M059J (cell line): ENCODE measurements at places on chromosomes 12 and 14.

GRCh38 chr12:28507033-28507432 is 316.8 kb downstream of the CCDC91 start:
- peak; percentile 5 for DNase-seq

DNA sequence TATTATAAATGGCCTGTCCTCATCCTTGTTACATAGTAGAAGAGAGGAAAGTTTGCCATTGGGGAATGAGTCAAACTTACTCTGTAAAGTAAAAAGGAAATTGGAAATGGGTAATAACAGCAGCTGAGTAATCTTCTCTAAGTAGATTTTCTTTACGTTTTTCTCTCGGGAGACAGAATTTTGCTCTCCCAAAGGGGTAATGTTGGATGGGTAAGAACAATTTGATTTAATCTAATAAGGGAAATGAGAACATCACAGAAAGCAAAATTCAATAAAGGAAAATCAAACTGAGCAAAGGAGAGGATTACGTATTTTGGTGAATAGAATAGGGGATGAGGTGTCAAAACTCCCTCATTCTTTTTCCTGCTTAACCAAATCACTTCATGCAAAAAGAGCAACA is 283.1 kb upstream of the FOXG1 start:
- no peak for DNase-seq

DNA sequence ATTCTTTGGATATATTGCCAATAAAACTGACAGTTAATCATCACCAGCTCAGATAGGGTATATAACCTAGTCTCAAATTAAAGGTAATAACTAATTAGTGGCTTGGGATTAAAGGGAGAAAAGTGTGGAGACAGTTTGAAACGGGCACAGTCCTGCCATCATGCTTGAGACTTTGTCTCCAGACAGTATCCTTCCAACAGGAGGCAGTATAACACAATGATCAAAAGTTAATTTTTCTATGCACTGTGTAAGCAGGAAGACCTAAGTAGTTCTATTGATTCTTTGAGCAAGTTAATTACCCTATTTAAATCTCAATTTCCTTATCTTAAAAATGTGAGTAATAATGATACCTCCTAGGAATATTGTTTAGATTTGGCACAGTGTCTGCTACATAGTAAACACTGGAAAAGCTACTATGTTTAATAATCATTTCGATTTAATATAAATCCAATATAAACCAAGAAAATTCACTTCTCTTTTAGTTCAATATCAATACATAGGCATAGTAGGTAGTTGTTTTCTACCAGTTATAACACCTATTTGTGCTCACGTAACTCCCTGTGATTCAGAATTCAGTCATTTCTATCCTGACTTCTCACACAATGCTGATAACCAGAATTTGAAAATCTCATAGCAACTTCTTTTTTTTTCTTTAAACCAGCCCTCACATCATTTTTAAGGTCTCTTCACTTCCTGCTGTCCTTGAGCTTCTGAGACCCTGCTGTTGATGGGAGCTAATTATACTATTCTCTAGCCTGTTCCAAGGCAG is 53.7 kb downstream of the GALNT4 start:
- peak; percentile 39 for DNase-seq

DNA sequence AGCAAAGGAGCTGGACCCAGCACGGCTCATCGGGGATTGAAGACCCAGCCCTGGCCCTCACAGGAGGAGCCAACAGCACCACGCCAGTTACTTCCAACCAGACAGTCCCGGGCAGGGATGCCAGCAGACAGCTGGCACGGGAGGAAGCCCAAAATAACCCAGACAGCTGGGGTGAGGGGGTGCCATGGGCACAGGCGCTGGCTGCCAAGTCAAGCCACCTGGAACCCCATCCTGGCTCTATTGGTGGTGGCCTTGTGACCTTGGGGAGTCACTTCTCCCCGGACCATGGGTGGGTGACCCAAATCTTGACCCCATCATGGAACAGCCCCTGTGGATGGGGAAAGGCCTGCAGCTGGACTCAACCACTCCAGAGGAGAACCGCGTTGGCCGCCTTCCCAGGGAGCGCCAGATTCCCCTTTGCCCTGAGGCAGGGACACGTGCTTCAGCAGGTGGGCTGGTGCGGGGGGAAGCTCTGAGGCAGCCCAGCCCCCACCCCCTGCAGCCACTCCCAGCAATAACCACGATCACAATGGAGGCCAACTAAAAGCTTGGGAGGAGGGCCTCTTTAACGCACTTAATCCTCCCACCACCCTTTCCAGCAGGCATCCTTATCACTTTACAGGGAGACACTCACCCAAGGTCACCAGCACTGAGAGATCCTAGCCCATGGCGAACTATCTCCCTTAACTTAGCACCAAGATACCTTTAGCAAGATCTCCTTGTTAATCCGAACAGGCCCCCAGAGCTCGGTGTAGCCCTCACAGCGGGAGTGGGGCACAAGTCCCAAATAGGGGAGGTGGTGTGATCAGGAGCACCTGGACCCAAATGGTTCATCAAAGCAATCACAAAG is 4.7 kb upstream of the RHOF start:
- peak; percentile 76 for DNase-seq

- no peak for DNase-seq
Measured at GRCh38 chr12:99393763-99394162, 253.8 kb upstream of the GARIN6 start.

- no peak for DNase-seq
Measured at GRCh38 chr12:121980191-121980891, 41.3 kb upstream of the BCL7A start.

DNA sequence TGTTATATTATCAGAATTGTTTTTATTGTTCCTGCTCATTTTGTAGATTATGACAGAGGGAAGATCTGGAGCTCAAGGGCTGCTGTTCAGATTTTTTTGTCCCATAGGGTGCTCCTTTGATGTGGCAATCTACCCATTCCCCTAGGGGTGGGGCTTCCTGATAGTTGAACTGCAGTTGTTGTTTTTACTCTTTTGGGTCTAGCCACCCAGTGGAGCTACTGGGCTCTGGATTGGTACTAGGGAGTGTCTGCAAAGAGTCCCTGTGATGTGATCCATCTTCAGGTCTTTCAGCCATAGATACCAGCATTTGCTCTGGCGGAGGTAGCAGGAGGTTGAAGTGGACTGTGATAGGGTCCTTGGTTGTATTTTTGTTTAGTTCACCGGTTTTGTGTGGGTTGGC is 57.9 kb upstream of the SLCO1B1 start:
- DNase-seq: peak; percentile 17

- peak; percentile 91 for DNase-seq
Measured at GRCh38 chr12:123670882-123671728, at the start of gene TCTN2. TCTN2 (plus strand) TSS chr12:123671113; CDS start chr12:123671241, 128 bp downstream.

DNA sequence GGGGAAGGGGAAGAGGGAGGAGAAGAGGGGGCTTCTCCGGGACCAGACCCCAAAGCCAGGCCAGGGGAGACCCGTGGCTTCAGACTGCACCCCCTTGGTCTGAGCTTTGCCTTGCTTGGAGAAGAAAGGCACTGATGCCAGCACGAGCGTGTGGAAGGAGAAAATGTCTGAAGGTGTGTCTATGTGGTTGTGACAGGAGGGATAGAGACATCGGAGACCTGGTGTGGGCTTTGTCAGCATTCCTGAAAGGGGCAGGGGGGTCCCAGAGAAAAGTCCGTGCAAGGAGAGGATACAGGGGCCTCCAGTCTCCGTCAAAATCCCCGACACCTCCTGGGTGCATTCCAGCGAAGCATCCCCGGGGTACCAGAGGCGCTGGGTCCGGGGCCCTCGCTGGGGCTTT is 139.0 kb upstream of the LHX5 start:
- DNase-seq: no peak

GRCh38 chr12:90280033-90280432 is 571.4 kb upstream of the ATP2B1 start:
- DNase-seq: no peak

DNA sequence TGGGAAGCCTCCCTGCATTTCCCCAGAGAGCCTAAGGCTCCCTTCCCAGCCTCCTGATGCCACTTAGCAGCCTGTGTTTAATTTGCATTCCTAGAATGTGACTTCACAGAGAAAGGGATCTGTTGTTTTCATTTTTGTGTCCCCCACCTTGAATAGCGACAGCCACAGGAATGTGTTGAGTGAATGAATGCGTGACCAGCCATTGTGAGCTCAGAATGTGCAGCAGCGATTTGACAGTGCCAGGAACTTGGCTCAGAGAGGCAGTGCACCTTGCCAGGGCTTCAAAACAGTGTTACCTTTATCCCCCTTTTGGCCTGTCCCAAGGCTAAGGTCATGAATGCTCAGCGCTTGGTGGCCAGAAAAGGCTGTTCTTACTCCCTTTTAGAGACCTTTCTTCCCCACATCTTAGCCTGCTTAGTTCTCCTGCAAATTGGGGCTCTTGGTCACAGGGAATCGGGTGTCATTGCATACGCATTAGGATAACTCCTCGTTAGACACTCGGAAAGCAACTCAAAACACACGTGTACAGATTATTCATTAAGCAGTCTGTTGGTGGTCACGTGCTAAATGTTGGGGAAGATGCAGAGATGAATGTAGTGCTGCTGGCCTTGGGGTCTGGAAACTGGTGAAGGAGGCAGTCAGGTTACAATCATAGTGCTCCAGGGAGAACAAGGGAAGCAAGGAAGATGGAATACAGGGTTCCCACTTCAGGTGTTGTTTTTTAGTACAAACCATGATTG is 9.8 kb downstream of the NTF3 start:
- peak; percentile 97 for DNase-seq

GRCh38 chr12:3117591-3118015 is 40.4 kb downstream of the TSPAN9 start:
- DNase-seq: peak; percentile 97

DNA sequence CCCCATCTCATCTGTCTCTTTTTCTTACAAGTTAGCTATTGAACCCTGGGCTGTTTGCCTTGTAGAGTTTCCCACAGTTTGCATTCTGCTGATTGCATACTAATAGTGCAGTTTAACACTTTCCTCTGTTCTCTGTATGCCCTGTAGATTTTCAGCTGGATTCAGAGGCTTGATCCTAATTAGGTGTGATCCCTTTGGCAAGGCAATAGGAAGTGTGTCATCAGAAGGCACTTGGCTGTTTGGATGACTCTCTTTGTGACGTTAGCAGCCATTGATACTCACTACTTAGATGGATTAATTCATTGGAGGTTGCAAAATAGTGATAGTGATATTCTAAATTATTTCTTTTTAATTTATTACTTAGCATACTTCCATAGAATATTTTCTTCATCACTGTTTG is 33.6 kb downstream of the FUT8 start:
- DNase-seq: peak; percentile 48

- no peak for DNase-seq
Measured at GRCh38 chr12:19410629-19411185, 28.6 kb upstream of the AEBP2 start.

GRCh38 chr12:1474574-1475153 is 119.7 kb downstream of the FBXL14 start:
- peak; percentile 88 for DNase-seq

DNA sequence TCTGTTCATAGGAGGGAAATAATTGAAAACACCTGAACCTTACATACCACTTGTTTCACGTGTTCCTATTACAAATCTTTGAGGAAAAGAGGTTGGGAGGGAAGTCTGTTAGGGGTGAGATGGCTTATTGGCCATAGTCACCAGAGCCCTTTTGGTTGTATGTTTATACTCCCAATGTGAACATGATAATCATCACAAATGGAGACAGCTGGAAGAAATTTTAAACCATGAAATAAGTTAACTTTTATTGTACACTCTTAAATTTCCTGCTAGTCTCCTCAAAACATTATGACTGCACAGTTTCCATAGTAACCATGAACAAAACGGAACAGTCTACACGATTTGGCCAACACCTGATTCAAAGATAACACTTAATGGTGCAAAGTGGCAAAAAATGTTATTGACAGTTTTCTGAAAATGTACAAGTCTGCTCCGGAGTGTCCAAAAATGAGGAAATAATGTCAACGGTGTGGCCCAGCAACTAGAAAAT is 56.9 kb downstream of the LMNTD1 start:
- DNase-seq: peak; percentile 70

DNA sequence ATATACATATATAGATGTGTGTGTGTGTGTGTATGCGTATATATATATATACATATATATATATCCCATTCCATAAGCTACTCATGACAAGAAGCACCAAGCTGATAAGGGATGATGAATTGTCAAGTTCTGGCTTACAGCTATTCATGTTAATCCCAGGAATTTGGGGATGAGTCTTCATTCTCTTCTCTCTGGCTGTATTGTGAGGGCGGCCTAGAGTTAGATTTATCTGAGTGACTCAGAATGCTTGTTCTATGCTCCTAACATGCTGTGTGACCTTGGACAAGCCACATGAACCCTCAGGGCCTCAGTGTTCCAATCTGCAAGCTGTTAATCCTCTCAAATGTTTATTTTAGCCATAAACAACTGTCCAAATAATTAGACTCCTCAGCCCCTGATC is 749.0 kb downstream of the MED13L start:
- peak; percentile 17 for DNase-seq

GRCh38 chr14:105468621-105469241 is 5.9 kb upstream of the CRIP2 start:
- no peak for DNase-seq

- DNase-seq: peak; percentile 53
Measured at GRCh38 chr12:58479401-58479800, 440.9 kb downstream of the LRIG3 start.

DNA sequence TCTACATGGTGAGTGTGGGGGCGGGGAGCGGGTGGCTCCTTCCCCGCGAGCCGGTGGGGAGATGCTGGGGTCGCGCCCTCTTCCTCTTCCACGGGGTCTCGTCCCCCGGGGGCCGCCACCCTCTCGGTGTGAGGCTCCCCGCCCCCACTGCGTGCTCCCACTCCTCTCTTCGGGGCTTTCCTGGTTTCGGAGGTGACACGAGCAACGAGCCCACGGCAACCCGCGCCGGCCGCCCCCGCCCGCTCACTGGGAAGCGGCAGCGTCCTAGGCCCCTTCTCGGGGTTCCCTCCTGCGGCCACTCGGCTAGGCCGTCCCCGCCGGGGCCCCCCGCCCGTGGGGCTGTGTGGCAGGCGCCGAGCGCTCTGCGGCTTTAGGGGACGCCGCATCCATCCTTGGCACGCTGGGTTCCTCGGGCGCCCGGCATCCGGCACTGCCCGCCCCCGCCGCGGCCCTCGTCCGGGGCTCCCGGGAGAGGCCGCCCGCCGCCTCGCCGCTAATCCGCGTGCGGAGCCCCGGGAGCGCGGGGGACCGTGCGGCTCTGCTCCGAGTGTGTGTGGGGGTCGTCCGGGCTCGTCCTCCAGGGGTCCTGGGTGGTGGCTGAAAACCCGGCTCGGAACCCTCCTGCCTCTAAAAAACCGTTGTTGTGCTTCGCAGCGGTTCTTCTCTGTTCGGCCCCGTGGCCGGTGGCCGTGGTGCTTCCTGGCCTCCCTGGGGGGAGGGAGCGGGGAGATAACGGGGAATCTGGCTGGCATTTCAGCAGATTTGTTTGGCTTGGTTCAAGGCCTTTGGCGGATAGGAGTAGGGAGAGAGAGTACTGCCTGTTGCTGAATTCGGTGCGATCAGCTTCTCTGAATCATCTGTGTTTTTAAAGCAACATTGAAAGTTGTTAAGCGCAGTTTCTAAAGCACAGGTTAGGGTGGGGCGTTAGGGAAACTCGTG is 1.0 kb downstream of the PCNX1 start:
- peak; percentile 68 for DNase-seq

GRCh38 chr12:28350502-28350901 is 160.2 kb downstream of the CCDC91 start:
- DNase-seq: no peak

- DNase-seq: no peak
Measured at GRCh38 chr14:70881549-70882177, 25.6 kb upstream of the PCNX1 start.

GRCh38 chr14:28571636-28572035 is 195.0 kb upstream of the FOXG1 start:
- peak; percentile 15 for DNase-seq
